T-helper 2 cell treated with Interferon-gamma antibody and Interleukin-4, amounts not matched to agents 100 ng/mL and 5 ng/mL, for 36 hours (primary cell): ENCODE measurements at places on chromosomes 13 and 19. TPM values are rescaled to one million over a fixed set of nuclear protein-coding genes. Genes with fewer than 3 reads are reported as not detected.

The RGCC gene
- total RNA-seq = 38.0 and 38.2 TPM in 2 replicates

The ZGLP1 gene
- total RNA-seq = 2.4 and 3.7 TPM in 2 replicates

The MYH14 gene
- total RNA-seq = not detected in 2 replicates

The PRKCG gene
- 0.50 TPM in 1 of 2 replicates, not detected in the other for total RNA-seq

The SYDE1 gene
- total RNA-seq = 0.41 and 0.55 TPM in 2 replicates

The ENOX1 gene
- not detected in 2 replicates for total RNA-seq

The SPACA4 gene
- total RNA-seq = not detected in 2 replicates

The FBXO46 gene
- 38.3 and 38.9 TPM in 2 replicates for total RNA-seq

The LILRA6 gene
- 0.20 TPM in 1 of 2 replicates, not detected in the other for total RNA-seq
